ENCODE measurements at places on chromosomes 3 and 15.

- DNase-seq = no peak
Observed at GRCh38 chr15:63491116-63491827, 13.1 kb upstream of the USP3 start.

- DNase-seq = no peak
Observed at GRCh38 chr3:184769382-184770170, 42.4 kb upstream of the VPS8 start.

DNA sequence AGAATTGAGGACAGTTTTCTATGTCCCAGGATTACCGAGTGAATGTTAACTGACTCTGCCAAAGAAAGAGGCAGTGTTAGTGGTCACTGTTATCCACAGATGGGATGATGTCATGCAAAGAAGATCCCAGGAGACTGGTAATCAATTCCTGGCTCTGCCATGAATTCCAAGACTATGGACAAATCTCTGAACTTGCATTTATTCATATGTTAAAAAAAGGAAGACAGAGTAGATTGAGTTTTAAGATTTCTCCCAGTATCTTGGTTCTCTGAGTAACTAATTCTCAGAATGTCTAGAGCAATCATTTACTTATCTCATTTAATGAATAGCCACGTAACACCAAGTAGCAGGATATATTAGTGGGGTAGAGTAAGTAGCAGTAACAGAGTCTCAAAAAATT is 11.5 kb upstream of the MAP3K13 start:
- no peak for DNase-seq

GRCh38 chr3:69353503-69353902 is 32.4 kb downstream of the FRMD4B start:
- DNase-seq = no peak

GRCh38 chr3:178146406-178146831 is 389.8 kb upstream of the KCNMB2 start:
- no peak for DNase-seq

GRCh38 chr3:184540777-184541681 is 20.6 kb upstream of the EPHB3 start:
- DNase-seq = peak; percentile 56

- no peak for DNase-seq
Observed at GRCh38 chr15:62469874-62470688, 305.0 kb upstream of the C2CD4B start.

DNA sequence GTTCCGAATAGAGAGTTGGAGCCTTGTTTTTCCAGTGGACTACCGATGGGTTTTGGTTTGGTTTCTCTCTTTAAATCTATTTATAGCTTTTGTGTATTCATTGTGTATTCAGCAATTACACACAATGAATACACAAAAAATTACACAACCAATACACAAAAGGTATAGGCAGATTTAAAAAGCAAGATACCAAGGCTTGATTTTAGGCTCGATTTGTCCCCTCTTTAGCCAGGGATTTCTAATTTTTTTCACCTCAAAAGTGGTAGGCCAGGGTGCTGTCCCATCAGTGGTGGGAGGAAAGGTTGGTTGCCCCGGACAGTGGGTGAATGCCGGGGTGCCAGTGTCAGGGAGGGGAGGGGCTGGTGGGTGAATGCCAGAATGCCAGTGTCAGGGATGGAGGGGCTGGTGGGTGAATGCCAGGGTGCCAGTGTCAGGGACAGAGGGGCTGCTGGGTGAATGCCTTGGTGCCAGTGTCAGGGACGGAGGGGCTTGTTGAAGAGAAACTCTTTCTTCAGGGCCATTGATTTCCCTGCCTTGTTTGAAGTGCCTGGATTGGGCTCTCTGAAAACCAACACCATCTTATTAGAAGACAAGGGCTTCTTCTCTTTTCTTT is 186.2 kb downstream of the GOLGA6L6 start:
- DNase-seq = no peak

- DNase-seq = no peak
Observed at GRCh38 chr3:37779289-37780152, 82.2 kb upstream of the CTDSPL start.

GRCh38 chr3:101632586-101632985 is 44.3 kb downstream of the ZBTB11 start:
- no peak for DNase-seq

GRCh38 chr3:27221264-27221932 is 147.8 kb downstream of the NEK10 start:
- no peak for DNase-seq

GRCh38 chr3:161449785-161450184 is 46.8 kb upstream of the OTOL1 start:
- DNase-seq = no peak

DNA sequence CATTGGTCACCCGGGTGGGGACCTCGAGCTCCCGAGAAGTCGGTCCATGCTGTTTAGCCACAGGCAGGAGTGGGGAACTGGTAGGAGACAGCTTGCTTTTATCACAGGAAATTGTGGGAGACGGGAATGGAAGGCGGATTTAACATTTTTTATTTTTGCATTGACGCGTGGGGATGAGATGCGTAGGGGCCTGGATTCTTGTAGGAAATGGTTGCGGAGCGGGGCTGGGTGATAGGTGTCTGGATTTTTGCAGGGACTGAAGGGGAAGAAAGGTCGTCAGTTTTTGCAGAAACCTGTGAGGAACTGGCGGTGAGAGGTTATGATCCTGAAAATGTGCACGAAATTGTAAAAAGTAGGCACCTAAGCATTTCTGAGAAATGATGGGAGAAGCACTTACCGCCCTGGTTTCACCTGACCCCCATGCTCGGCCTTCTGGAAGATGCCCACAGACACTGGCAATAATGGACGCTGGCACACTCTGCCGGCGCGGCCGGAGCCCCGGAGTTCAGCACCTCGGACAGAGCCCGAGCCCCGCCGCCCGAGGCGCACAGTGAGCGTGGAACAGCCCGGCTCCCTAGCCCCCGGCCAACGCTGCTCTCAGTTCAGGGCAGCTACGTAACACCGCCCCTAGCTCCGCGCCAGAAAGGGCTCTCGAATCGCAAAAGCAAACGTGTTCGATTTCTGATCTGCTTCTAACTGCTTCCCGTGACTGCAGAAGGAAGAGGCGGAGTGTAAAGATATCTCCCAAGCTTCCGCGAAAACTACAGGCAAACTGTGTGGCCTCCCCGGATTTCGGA is 928 bp downstream of the ANKRD34C start:
- peak; percentile 20 for DNase-seq

DNA sequence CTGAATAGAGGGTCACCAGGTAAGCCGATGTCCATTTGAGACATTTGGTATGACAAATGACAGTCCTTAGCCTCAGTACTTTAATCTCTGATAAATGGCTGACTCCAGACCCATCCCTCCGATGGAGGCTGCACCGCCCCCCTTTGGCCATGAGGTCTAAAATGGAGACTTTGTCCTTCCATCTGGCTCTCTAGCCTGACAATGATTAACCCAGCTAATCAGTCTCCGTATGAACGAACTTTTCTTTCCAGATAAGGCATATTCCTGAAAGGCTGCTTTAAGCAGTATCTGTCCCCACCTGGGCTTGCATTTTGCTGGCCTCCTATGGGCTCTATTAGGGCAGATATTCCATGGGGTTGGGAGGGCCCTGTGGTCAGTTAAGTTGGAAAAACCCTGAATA is 10.8 kb upstream of the MYZAP start:
- DNase-seq = no peak

GRCh38 chr3:143628971-143629370 is 219.3 kb downstream of the SLC9A9 start:
- no peak for DNase-seq

DNA sequence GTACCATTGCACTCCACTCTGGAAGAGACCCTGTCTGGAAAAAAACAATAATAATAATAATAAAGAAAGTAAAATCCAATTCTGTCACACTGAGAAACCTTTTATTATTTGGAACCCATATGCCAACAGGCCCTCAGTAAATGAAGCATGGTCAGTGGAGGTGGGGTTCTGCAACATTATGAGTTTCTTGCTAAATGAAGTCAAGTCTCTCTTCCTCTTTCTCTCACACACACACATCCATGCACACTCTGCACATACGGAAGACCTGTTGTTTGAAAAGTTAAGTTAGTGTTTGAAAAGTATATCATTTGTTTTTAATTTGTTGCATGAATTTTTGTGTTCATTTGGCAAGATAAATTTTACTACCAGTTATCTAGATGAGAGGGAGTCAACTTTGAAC is 27.8 kb downstream of the GAP43 start:
- DNase-seq = no peak

- DNase-seq = no peak
Observed at GRCh38 chr3:101963902-101964362, 114.6 kb downstream of the NFKBIZ start.

DNA sequence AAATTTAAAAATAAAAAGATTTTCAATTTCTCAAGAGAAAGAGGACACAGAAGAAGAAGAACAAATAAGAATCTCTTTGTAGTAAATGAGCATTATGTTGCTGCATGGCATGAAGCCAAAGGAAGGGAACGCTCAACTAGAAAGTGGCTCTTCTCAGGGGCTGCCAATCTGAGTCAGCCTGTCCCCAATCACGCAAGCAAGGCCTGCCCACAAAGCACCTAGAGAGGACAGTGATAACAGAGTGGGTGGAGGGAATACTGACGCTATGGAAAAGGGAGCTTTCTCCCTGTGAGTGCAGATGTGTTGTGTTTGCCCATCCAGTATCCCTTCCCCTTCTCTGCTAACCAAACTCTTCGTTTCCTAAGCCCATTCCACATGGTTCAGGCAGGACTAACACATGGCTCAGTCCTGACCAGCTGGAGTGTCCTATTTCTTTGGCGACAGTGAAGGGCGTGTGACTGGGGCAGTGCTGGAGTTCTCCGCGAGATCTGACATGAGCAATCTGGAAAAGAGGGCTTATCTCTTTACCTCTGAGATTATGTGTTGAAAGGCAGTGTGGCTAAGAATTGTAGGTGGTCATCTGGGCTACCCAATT is 14.2 kb downstream of the FBN1 start:
- no peak for DNase-seq

DNA sequence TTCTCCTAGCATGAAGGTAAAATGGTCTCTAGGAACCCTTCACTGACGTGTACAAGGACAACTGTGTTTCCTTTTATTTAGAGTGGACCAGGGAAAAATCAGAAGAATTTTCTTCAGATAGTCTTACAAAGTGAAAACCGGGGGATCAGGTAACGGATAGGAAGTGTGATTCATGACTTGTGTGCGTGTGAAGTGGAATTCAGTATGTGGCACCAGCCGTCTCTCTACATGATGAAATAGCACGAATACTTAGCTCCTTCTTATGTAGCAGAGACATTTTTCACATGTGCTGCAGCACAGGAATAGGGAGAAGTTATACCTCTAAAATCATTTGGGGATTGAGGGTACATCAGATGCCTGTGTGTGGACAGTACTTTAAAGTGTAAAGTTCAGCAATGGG is 159.2 kb downstream of the MEX3B start:
- DNase-seq = no peak

GRCh38 chr3:170038434-170039110 is 777 bp downstream of the GPR160 start:
- no peak for DNase-seq

DNA sequence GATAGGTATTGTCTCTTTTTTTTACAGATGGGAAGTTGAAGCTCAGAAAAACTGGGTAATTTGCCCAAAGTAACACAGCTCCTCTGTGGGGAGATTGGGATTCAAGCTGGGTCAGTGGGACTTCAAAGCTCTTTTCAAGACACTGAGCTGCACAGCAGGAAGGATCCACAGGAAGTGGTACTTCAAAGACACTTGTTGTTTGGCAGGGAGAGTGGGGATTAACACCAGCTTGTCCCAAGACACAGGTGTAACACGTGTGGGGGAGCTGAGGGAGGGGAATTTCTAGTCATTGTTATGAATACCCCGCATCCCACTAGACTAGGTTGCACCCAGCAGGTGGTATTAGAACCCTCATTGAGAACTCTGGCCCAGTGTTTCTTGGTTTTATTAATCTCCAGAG is 116.0 kb downstream of the FOXB1 start:
- DNase-seq = no peak

GRCh38 chr3:105830836-105831235 is 38.0 kb downstream of the CBLB start:
- no peak for DNase-seq

- DNase-seq = no peak
Observed at GRCh38 chr15:74156678-74157411, 16.7 kb upstream of the ISLR start.

DNA sequence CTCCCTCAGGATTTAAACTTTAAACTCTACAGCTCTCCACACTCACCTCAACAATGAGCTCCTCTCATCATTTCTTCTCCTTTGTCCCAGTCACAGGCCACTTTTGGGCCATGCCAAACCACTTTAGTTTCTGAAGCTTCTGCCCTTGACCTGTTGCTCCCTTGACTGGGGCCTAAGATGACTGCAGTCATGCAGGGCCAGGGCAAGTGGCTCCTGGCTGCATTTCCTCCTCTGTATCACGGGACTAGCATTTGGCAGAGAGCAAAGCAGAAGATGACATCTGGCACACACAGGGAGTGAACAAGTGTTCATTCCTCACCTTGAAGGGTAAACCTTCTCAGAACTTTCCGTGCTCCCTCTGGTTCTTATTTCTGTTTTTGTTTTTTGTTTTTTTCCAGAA is 136.9 kb downstream of the PDE8A start:
- no peak for DNase-seq

GRCh38 chr3:71652781-71653413 is 69.4 kb upstream of the FOXP1 start:
- DNase-seq = peak; percentile 7
